GM10248 (cell line): ENCODE measurements at places on chromosomes 16 and 17.

DNA sequence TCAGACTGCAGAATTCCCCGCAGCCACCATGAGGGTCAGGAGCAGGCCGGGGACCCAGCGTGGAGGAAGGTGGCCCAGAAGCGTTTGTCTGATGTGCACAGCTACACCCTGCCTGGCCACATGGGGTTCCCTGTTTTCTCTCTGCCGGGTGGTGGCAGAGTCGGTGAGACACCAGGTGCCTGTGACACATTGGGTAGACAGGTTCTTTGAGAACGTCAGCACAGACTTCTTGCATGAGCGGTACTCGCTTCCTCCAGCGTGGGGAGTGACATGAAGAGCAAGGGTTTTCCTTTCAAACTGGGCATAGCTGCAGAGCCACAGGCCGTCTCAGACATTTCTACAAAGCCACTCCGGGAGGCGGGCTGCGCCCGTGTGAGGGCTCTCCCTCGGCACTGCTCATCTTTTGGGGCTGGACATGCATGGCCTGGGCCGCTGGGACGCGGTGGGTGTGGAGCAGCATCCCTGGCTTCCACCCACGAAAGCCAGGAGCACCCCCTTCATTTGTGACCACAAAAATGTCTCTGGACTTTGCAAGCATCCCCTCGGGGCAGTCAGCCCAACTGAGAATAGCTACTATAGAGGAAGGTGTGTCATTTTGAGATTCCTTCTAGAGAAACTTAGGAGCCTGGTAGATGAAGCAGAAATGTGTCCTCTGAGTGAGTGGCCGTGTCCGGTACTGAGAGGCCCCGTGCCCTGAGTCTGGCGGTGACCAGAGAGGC, 26.0 kb downstream of the NME3 start:
- DNase-seq = no peak

GRCh38 chr17:12406623-12407215, 259.0 kb upstream of the MYOCD start:
- no peak for DNase-seq

- DNase-seq = no peak
Measured at GRCh38 chr17:10197721-10198508, 491 bp downstream of the GAS7 start.

GRCh38 chr17:6476076-6476809, 32.0 kb downstream of the PIMREG start:
- no peak for DNase-seq

- no peak for DNase-seq
Measured at GRCh38 chr17:17366941-17367875, 64.0 kb downstream of the NT5M start.

GRCh38 chr16:80622007-80622406, 81.2 kb downstream of the DYNLRB2 start:
- DNase-seq = peak; percentile 4

DNA sequence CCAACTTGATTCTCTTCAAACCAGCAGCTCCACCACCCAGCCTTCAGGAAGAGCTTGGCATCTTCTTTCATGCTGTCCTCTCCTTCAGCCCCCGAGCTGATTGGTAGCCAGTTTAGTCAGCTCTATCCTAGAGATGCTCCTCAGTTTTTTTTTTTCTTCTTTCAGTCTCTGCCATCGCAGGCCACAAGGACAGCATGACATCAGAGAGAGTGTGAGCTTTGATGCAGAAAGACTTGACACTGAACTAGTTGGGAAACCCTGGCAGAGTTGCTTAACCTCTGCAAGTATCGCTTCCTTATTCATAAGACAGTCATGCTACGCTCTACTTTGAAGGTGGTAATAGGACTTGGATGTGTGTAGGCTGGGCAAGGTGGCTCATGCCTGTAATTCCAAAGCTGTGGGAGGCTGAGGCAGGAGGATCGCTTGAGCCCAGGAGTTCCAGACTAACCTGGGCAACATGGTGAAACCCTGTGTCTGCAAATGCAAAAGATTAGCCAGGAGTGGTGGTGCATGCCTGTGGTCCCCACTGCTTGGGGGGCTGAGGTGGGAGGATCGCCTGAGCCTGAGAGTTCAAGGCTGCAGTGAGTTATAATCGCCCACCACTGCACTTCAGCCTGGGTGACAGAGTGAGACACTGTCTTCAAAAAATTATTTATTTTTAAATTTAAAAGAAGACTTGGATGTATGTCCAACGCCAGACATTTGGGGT, 2.6 kb downstream of the CD300LB start:
- peak; percentile 77 for DNase-seq

DNA sequence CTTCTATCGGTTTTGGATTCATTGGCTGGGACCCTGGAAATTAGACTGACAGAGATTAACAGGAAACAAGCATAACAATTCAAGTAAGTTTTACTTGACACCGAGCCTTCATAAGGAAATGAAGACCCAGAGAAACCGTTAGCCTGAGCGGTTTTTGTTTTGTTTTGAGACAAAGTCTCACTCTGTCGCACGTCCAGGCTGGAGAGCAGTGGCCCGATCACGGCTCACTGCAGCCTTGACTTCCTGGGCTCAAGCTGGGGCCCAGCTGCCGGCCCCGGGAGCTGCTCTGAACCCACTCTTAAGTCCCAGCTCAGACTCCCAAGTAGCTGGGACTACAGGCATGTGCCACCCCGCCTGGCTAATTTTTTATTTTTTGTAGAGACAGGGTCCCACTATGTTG, 321.3 kb downstream of the SEC14L1 start:
- no peak for DNase-seq

DNA sequence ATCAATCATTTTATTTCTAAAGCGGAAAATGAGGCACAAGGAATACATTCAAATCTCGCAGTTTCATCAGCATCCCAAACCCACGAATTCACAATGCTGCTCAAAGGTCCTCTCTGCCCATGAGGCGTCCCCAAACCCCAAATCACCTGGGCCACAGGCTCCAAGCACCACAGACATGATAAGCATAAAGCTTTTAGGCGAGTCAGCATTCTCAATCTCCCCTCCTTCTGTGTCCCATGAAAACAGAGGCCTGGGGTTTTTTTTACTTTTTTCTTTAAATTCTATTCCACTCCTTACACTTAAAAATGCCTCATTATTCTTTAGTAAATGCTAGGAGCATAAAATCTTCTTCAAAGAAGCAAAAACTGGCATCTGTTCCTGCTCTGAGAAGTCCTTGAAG, 55.0 kb downstream of the CYTH1 start:
- DNase-seq = no peak

GRCh38 chr17:75326226-75326848, 37.1 kb upstream of the SLC25A19 start:
- no peak for DNase-seq

DNA sequence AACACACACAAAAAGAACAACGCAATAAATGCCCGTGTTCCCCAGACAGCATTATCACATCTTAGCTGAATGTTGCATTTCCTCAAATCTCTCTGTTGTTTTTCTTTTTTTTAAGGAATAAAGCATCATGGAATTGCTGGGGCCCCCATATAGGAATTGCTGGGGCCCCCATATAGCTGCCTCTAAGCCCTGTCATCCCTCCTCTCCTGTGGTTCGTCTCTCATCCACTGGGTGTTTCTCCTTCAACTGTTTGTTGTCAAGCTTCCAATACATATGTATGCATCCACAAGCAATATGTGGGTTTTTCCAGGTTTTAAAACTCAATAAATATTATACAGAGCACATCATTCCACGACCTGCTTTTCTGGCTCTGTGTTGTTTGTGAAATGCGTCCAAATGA, 43.2 kb downstream of the HSBP1 start:
- no peak for DNase-seq

- no peak for DNase-seq
Measured at GRCh38 chr17:37818689-37819088, 73.8 kb upstream of the HNF1B start.

- DNase-seq = no peak
Measured at GRCh38 chr17:39678340-39679116, 9.3 kb downstream of the PGAP3 start.

DNA sequence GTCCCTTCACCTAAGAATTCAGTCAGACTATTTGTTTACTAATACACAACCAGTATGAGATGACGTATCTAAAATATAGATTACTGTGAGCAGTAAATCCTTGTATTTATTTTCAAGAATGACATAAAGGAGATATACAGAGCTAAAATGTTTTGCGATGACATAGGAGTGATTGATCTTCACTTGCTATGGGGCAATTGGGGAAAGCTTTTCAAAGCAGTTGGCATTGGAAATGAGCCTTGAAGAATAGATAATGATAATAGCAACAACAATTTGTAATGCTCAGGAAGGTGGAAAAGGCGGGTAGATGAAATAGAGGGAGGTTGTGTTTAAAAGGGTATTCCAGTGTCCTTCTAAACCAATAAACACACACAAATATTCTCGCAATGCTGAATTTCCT, 623.7 kb downstream of the CDH8 start:
- DNase-seq = no peak

GRCh38 chr17:66508896-66509844, 206.8 kb downstream of the PRKCA start:
- no peak for DNase-seq

GRCh38 chr17:27733773-27734172, 66.6 kb downstream of the NOS2 start:
- DNase-seq = no peak

GRCh38 chr17:21542991-21543390, 149.3 kb upstream of the KCNJ18 start:
- no peak for DNase-seq

DNA sequence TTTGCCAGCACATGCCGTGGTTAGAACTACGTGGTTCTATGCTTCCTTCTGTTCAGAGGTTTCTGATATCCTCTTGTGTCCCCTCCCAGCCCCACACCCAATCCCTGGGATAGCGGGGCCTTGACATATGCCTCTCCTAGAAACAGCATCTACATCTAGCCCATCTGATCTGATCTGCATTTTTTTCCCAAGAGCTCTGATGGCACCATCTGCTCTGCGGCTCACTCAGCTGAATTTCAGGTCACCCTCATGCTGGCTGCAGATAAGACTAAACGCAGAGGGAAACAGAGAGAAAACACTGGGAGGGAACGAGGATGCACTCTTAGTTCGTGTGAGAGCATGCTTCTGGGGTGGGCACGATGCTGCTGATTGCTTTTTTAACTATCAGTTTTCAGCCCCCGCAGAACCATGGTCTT, 10.7 kb downstream of the WIPI1 start:
- DNase-seq = no peak

GRCh38 chr16:49463529-49463928, 89.9 kb downstream of the C16orf78 start:
- peak; percentile 79 for DNase-seq

GRCh38 chr16:89313583-89313982, 96.1 kb downstream of the ZNF778 start:
- no peak for DNase-seq

DNA sequence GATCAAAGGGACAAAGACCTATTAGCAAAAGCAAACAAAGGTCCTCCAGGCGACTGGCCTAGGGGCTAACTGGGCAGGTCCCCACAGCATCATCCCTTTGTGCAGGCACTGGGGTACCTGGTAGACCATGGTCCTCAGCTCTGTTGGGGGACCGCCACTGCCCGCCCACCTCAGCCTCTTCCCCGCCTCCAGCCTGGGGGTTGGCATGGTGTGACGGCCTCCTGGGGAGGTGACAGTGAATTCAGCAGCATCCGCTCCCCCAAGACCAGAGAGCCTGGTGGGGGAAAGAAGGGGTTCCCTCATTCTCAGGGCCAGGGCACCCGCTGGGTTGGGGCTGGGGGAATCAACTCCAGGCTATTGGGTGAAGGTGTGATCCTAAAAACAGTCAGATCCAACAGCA, 38.7 kb upstream of the DNAH9 start:
- no peak for DNase-seq

DNA sequence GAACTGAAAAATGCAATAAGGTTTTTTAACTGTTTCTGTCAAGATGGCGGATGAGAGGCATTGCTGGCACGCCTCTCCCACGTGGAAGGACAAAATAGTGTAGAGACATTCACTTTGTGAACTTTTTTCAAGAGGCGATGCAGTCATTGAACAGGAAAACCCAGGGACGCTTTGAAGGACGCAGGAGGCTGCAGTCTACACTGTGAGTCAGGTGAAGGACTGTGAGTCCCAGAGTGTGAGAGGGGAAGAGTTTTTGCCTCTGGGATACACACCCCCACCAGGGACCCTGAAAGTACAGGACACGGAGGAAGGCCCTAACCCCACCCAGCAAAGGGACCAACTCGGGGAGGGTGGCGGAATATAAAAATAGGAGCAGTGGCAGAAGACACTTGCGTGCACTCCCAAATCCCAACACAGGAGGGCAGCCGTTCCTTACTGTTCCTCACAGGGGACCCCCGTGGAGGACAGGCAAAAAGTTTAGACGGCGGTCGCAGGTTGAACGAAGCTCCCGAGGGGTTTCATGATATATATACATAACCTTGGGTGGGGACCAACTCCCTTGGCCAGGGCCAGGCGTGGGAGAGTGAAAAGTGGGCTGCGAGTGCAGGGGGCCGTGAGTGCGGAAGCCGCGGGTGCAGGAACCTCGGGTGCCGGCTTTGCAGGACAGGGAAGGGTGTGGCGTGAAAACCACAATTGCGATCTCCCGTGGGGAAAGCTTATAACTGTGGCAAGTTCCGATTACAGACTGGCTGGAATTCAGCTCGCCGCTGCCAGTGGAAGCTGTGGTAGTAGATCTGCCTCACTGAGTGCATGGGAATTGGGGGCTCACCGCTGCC, 82.0 kb upstream of the ALOX12 start:
- peak; percentile 69 for DNase-seq

- no peak for DNase-seq
Measured at GRCh38 chr16:27706156-27706865, 156.4 kb downstream of the KATNIP start.
